Right hindlimb (tissue), 1 donor: ENCODE measurements at places on chromosomes 16 and 17.

GRCh38 chr16:78694414-78694813, 595.0 kb downstream of the WWOX start:
- DNase-seq, result no peak

- no peak for DNase-seq
Observed at GRCh38 chr17:32517982-32518381, 31.2 kb downstream of the CDK5R1 start.

DNA sequence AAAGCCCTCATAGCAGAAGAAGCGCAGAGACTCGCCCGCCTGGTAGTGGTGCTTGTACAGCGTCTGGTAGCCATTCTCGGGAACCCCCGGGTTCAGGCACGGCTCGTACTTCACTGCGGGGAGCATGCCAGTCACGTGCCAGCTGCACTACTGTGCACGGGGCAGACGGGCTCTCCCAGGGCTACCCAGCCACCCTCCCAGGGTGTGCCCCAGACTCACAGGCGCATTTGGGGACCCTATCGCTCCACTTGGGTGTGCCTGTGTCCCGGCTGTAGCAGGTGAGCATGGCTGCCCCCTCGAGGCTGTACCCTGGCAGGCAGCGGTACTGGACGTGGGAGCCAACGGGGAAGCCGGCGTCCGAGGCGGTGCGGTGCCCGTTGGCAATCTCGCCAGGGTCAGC, 10.3 kb upstream of the CDIPT start:
- no peak for DNase-seq

DNA sequence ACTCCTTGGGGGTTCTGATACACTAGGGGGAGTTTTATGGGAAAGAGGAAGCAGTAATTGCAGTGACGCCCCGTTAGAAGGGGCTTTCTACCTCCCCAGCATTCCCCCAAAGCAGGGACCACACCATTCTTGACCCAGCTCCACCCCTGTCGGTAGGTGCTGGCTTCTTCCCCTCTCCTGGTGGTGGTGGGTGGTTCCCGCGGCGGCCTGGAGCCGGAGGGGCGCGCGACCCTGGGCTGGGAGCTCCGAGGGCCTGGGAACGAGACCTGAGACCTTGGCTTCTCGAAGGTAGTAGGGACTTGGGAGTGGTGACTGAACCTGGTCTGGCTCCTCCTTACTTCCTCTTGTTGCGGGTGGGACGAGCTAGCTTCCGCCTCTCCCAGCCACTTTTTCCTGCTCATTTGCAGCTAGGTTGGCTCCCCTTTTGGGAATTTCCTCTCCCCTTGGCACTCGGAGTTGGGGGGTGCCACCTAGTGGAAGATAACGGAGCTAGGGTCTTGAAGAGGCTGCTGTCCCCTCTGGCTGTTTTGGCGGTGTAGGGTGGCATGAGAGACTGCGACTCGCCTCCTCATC, 438 bp downstream of the GRN start:
- peak; percentile 65 for DNase-seq

DNA sequence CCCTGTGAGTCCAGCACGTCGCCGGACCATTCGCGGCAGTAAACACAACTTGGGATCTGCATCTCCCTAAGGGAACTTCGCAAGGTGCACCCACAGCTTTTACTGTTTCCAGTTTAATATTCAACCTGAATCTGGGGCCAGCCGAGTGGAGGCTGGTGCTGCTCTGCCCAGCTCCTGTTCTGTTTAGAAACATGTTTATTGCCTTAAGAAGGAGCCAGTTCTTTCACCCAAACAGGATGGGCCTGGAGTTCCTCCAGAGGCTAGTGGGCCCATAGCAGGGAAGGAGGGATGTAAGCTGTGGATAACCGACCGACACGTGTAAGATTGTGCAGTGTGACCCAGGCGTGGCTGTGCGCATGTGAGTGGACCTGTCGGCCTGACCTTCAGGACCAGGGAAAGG, 17.4 kb downstream of the TBC1D24 start:
- DNase-seq, result no peak

DNA sequence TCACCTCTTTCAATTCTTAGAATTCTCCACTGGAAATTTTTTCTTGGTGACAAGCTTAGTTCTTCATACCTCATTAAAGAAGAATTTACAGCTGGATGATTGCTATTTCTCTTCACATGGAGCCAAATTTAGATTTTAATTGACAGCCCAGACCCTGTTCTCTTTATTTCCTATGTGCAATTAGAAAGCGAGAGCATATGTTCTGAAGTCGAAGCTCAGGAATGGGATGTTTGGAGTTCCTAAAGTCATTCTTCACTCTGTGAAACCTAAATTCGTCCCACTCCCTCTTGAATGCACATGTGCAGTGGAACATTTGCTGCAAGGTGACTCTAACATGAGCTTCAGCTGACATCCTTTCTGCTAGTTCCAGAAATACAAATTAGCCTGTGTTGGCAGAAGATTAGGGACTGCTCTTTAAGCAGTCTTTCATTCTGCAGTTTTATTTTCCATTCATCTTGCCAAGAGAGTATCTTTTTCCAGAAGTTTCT, 129.3 kb upstream of the KCNJ16 start:
- DNase-seq, result peak; percentile 64

DNA sequence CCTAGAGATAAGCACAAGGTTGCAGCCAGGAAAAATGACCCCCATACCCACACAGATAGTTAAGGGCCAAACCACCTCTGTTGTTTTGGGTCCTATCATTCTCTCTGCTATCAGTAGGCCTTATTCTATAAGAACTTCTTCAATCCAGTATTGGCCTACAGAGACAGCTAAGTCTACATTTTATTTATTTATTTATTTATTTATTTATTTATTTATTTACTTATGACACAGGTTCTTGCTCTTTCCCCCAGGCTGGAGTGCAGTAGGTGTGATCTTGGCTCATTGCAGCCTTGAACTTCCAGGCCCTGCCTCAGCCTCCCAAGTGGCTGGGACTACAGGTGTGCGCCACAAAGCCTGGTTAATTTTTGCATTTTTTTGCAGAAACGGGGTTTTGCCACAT, 7.5 kb upstream of the MAPT start:
- DNase-seq, result no peak

DNA sequence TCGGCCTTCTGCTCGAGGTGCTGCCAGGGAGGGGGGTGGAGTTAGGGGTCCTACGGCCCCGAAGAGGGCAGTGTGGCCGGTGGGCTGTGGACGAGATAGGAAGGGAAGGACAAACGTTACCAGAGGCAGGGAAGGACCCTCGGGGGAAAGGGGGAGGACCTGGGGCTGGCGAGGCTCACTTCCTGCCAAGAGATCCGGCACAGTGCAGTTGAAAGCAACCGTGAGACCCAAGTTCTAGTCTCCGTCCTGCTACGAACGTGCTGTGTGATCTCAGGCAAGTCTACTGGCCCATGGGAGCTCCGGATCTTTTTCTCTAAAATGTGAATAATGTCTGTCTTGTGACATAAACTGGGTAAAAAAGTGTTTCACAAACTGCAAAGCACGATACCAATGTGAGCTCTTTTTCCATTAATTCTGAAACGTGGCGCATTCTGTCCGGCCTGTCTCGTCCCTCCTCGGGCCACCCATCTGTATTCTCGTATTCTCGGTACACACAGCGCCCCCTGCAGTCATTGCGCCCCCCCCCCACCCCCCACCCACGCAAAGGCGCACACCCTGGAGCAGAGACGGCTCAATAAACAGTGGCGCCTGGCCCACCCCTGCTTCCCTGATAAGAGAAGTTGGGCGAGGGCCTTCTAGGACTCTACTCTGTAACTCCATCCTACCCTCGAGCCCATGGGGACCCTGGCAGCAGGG, 8.8 kb downstream of the CYGB start:
- peak; percentile 60 for DNase-seq

GRCh38 chr16:87317750-87318644, 805 bp upstream of the C16orf95 start:
- peak; percentile 74 for DNase-seq

DNA sequence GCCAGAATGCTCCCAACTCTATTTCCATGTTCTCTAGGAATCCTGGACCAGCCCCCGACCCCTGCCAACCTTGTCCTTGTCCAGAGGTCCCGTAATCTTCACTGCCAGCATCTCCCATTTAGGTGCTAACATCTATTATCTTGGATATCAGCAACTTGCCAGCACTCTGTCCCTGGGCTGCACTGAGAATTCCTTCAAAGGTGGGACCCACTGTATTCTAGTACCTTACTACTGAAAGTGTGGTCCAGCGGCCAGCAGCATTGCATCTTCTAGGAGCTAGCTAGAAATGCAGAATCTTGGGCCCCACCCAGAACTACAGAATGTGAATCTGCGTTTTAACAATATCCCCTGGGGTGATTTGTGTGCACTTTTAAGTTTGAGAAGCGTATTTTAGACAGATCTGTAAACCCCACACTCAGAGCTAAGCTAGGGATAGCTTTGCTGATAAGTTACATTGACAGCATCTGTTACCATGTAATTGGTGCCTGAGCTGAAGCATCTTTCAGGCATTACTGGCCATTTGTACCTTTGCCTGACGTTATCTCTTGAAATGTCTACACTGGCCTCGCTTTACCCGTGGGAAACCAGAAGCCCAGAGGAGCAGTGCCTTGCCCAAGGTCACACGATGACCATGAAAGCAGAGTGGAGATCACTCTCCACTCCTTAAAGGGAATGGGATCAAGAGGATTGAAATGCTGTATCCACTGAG, 8.3 kb downstream of the ABAT start:
- DNase-seq, result no peak

DNA sequence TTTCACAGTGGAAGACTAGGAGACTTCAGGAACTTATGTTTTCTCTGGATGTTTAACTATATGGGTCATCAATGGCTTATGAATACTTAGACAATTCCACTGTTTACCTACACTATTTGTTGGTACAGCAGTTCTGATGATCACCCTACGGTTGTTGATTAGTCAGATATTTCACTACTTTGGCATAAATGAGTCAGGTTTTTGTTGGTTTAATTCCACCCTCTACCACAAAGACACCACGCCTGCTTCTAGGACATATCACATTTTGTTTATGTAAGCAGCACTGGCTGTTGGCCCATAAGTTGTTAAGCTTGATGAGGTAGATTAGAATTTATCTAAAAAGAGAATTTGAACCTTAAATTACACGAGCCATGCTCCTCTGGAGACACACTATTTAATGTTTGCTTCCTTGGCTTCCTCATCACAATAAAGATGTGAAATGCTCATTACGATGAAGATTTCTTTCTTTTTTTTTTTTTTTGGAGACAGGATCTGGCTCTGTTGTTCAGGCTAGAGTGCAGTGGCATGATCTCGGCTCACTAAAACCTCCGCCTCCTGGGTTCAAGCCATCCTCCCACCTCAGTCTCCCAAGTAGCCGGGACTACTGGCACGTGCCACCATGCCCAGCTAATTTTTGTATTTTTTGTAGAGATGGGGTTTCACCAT, 4.3 kb downstream of the GDE1 start:
- no peak for DNase-seq

DNA sequence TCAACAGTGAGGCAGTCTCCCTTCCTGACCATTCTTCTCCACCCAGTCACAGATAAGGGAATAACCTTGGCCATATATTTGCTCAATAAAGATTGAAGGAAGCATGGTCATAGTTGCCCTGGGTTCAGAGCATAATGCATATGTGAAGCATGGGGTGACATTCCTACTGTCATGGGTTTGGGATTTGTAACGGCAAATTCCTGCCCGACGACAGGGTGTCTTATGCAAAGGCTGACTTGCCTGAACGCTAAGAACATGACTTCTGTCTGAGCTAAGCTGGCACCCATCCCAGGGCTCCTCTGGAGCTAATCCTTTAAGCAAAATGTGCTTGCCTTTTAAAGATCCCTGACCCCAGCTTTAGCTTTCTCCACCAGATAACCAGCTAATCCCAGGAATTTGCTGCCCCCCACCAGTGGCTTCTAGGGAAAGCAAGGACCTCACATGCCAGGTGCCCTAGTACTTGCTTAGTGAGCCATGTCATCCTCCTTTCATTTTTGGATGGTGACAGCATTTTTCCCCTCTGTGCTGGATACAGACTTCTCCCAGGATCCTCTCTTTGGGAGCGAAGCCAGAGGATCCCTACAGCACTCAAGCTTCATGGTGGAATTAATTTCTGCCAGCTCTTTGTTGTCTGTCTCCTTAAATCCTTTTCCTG, 11.7 kb downstream of the SLC7A6OS start:
- DNase-seq, result no peak

- no peak for DNase-seq
Observed at GRCh38 chr17:16304830-16305229, 48.4 kb downstream of the CENPV start.

DNA sequence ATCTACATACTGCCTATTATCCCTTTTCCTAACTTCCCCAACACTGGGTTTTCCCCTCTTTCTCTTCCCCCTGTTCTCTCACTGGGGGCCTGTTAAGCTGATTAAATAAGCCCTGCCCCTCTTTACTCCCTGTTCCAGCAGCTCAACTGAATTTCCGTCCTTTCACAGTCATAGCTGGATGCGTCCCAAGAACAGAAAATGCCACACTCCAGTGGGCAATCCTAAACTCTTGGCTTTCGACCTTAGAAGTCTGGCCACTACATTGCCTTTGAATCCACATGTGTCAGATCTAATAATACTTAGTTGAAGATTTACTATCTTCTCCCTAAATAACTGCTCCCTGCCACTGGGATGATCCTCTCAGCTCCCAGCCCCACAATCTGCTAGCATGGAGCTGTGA, 34.5 kb downstream of the KCNJ16 start:
- no peak for DNase-seq
